Jurkat, Clone E6-1 (cell line): ENCODE measurements at places on chromosomes 6 and 20.

DNA sequence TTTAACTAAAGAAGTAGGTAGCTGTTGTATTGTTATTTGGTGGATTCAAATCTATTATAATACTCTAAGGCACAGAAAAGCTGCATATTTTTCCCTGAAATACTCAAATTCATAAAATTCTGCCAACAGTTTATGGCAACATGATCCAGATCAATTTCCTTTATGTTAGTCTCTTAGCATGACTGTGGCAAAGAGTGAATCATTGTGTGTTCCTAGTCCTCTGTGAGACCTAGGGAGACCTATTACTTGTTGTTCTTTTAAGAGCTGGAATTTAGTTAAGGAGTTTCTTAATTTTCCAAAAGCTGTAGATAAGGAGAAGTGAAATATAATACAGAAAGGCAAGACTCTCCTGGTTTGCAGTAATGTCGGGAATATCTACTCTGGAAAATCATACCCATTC lies 149.6 kb downstream of the RIMS1 start:
- no peak for DNase-seq

DNA sequence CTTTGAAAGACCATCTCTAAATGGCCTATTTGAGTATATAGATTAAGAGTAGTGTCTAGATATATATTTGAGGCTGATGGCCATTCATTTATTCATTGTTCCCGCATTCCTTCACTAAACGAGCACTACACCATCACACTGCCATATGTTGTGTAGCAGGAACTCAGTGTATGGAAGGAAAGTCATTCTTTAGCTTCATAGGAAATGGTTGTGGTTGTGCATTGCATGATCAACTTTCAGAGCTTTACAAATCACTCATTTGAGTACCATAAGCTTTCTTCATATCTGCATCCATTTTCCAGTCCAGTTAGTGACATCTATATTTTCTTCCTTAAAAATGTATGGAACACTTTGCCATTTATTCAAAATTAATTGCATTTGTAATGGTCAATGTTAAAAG lies 97.9 kb downstream of the ARID1B start:
- DNase-seq: no peak

GRCh38 chr20:588932-589672 lies 21.0 kb downstream of the TCF15 start:
- no peak for DNase-seq

DNA sequence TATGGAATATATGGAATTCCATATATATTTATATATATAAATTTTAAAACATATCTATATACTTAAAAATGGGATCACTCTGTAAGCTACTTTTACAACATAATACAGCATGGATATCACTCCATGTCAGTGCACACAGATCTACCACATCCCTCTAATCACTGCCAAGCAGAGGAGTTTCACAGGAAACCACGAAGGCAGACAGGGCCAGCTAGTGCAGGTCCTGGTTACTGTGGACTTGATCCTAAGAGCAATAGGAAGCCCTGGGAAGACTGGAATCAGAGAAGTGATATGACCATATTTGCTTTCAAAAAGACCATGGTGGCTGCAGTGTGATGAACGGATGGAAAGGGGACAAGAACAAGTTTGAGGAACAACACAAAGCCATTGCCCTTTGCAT lies 40.0 kb upstream of the NRN1 start:
- no peak for DNase-seq

DNA sequence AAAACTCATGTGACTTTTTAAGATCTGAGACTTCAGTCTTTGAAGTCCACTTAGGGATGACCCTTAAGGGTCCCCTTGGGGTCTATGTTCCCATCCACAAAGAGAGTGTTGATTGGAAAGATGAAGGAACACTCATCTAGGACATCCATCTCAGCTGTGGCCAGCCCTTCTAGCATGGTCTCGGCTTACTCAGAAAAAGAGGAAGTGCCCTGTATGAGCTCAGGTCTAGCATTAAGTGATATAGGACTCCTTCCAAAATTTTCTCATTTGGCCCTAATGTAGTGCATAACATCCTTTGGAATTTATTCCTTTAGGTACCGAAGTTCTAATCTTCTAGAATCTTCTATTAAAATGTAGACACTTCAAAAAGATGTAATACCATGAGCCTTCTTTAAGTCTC lies 77.4 kb downstream of the NDUFAF5 start:
- DNase-seq: no peak

DNA sequence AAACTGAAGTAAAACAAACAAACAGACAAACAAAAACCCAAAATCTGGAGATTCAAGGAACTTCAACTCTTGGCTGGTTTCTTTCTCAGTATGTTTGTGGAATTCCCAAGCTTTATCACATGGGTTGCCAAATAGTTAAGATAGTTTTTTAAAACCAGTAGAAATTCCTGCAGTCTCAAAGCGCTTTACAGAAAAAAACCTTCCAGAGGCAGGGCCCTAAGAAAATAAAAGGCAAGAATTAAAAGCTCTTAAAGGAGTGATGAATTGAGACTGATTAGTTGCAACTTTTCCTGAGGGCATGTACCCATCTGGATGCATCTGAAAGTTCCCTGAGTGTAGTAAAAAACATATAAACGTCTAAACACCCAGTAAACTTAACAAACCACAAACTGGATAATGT lies 25.9 kb upstream of the PTCHD4 start:
- DNase-seq: no peak
